ENCODE measurements at places on chromosomes 11 and 22.

- DNase-seq, result no peak
Observed at GRCh38 chr22:44819966-44820631, 67.7 kb downstream of the ARHGAP8 start.

DNA sequence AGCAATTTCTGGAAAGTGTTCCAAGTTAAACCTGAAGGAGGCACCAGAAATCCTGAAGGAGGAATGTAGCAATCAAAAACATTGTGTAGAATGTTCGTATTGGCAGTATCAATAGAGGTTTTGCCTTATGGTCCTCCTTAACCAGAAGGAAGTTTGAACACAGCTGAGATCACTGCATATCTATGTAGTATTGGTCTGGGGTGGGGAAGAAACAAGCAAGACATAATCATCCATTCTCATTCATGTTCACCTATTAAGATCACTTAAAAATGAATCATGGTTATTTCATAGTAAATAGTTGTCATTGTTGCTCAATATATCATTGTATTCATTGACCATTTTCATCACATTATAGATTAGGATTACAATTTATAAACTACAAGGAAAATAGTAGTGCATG, 160.5 kb downstream of the DDX10 start:
- no peak for DNase-seq

DNA sequence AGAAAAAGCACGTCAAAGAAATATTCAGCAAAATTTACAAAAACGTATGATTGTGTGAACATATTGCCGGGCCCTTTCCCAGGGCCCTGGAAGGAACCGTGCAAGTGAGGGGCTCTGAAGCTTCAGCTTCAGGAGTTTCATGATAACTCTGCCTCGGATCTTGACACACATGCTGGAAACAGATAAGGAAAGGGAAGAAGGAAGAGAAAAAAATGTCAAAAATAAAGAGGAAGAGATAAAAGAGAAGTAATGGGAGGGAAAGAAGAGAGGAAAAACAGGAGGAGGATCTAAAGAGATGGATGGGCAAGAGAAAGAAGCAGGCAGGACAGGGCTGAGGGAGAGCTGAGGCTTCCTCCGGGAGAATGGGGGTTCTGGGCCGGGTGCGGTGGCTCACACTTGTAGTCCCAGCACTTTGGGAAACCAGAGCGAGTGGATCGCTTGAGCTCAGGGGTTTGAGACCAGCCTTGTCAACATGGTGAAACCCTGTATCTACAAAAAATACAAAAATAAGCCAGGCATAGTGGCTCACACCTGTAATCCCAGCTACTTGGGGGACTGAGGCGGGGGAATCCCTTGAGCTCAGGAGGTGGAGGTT, 2.7 kb upstream of the TMPRSS4 start:
- DNase-seq, result no peak

DNA sequence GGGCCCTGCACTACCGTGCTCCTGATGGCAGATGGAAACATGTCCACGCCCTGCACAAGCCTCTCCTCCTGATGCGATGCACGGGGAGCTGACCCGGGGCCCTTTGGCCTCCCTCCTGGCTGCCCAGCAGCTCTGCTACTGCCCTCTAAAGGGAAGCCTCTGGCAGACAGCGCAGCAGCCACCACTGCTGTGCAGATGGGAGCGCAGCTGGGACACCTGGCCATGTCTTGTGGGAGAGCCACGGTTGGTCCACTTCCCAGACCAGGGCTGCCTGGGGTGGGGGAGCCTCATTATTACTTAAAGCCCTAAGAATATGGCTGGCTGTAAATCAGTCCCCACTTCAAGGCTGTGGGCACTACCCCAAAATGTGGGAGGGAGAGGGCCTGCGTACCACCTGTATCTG, 38.3 kb downstream of the TBX1 start:
- no peak for DNase-seq

- no peak for DNase-seq
Observed at GRCh38 chr11:19598456-19598855, 114.2 kb upstream of the NAV2 start.

DNA sequence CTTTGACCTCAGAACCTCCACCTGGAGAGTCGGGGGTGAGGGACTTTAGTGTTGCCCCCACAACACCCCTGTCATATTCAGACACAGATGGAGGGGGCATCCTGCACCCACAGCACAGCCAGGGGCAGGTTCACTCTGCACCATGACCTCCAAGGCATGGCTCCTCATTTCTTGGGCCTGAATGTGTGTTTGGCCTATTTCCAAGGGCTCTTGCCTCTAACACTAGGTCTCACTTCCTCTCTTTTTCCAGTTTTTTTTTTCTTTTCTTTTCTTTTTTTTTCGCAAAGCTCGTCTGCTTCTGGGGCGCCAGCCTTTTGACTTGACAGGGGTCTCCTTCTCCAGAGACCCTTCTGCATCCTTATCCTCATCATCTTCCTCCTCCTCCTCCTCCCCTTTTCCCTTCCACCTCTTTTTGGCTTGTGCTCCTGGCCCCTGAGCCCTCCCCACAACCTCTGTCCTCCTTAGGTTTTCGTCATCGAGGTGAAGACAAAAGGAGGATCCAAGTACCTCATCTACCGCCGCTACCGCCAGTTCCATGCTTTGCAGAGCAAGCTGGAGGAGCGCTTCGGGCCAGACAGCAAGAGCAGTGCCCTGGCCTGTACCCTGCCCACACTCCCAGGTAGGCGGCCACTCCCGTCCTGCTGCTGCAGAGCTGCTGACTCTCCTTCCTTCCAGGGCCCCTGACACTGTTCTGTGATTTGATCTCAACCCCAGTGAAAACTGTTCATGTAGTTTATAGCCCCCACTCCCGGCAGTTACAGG, 3.8 kb downstream of the NCF4 start:
- no peak for DNase-seq

DNA sequence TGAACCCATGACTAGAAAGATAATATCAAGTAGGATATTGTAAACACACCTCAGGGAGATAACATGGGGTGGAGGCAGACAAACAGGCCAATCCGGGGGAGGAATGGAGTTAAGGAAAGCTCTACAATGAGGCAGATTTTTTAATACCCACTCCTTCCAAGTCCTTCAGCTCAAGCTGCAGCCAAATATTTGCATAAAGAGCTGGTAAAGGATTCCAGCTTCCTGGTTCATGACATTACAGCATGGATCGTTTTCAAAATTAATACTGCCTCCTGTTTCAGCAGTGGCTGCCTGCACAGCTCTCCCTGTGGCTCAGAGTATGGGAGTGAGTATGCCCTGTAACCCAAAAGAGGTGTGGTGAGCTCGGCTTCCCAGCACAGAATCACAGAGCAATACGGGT, 5.1 kb downstream of the POU2AF3 start:
- no peak for DNase-seq

DNA sequence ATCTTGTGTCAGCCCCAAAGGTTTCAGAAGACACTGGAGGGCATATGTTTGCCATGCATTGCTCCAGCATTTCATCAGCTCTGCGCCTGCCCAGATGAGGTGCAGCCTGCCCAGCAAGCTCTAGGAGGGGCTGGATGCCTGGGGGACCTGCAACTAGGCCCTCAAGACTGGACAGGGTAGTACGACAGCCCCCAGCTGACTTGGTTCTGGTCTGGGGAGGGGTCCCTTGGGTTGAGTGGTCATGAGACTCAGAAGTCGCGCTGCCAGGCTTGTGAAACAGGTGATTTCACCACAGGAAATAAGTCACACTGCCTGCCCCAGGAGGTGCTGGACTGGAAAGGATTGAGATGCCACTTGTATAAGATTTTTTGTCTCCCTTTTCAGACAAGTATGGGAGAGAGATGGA, 23.4 kb downstream of the TPBGL start:
- DNase-seq, result no peak

DNA sequence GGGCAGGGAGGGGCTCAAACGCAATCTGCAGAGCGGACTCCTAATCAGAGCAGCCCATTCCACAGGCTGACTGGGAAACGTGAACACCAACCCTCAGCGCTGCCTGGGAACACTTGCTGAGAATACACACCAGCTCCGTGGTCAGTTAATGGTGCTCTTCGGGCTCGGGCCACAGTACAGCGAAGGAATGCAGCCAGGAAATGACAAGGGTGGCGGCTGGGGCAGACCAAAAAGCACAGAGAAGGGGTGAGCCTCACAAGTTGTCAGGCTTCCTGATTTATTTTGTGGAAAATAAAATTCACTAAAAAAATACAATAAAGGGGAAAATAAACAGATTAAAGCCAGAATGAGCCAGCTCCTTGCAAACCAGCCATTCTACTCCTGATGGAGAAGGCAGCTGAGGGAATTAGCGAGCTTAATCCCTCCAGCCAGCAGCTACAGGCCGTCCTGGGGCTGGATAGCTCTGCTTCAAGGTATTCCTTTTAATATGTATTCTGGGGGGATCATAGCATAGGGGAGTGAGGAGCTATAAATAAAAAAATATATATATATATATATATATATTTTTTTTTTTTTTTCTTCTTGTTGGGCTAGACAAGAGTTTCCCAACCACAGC, 165.5 kb upstream of the NTM start:
- DNase-seq, result no peak

DNA sequence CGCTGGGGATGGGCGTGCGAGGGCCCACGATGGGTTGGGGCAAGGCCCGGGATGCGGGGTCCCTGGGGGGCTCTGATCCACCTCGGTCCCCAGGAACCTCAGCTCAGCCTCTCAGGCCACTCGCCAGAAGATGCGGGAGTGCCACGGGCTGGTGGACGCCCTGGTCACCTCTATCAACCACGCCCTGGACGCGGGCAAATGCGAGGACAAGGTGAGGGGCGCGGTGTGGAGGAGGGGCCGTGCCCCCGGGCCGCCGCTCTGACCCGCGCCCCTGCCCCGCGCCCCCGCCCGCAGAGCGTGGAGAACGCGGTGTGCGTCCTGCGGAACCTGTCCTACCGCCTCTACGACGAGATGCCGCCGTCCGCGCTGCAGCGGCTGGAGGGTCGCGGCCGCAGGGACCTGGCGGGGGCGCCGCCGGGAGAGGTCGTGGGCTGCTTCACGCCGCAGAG, 6.3 kb downstream of the PKP3 start:
- no peak for DNase-seq

DNA sequence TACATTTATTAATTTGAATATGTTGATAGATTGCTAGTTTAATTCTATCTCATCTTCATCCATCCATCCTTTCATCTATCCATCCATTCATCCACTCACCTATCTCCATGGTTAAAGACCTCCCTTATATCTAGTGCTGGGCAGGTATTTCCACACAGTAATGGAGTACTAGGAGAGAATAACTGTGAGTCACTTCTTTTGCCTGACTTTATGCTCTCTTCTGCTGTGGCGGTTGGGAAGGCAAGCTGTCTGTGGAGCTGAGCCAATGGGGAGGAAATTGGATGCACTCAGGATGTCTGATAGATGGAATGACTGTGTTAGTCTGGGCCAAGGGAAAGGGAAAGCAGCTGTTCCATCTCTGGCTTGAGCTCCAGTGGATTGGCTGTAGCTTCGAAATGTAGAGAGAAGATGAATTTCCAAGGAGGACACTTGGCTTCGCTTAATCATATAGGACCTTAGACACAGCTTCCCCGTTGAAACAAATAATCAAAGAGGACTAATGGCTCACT, 60.3 kb downstream of the NELL1 start:
- DNase-seq, result no peak

GRCh38 chr11:67433536-67434394, 3.7 kb downstream of the PTPRCAP start:
- no peak for DNase-seq

DNA sequence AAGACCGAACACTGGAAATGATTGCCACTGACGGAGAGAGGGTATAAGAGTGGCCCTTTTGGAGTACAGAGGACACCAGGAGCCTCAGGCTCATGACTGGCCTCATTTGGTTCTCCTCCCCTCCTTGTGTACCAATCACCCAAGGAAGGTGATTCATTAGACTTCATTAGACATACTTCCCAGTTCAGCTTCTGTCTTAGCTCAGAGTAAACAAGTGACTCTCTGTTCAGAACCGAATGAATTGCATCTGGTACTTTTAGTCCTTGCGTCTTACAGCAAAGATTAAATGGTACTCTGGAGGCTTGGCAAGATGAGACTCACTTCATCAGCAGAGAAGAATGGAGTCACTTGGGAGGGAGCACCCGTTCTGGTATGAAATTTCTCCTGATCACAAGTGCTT, 75.2 kb downstream of the ZNRF3 start:
- no peak for DNase-seq

- DNase-seq, result no peak
Observed at GRCh38 chr11:17401841-17402240, 13.4 kb upstream of the KCNJ11 start.

DNA sequence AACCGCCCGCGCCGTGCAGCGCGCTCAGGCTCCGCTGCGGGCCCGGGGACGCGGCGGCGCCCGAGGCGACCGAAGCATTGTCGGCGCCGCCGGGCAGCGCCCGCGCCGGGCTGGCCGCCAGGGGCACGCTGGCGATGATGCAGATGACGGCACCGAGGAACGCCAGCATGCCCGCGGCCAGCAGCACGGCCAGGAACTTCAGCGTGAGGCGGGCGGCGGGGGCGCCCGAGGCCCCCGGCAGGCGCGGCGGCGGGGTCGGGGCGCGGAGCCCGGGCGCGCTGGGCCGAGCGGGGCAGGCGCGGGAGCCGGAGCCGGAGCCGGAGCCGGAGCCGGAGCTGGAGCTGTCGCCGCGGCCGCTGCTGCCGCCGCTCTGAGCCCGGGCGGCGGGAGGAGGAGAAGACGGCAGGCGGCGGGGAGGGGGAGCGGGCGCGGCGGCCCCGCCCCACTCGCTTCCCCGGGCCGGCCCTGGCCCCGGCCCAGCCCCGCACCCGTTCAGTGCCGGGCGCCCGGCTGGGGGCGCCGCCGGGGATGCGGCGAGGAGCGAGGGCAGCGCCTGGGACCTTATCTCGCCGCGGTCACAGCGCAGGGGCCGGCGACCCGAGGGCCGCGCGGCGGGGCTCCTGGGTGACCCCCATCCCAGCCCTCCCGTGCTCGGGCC, at the start of gene NPTXR:
Gene NPTXR, minus strand, starts transcription at position 372 of the 658 bp plus-strand sequence.
- DNase-seq, result peak; percentile 47

- no peak for DNase-seq
Observed at GRCh38 chr11:5713695-5714094, 22.6 kb upstream of the OR56B1 start.

DNA sequence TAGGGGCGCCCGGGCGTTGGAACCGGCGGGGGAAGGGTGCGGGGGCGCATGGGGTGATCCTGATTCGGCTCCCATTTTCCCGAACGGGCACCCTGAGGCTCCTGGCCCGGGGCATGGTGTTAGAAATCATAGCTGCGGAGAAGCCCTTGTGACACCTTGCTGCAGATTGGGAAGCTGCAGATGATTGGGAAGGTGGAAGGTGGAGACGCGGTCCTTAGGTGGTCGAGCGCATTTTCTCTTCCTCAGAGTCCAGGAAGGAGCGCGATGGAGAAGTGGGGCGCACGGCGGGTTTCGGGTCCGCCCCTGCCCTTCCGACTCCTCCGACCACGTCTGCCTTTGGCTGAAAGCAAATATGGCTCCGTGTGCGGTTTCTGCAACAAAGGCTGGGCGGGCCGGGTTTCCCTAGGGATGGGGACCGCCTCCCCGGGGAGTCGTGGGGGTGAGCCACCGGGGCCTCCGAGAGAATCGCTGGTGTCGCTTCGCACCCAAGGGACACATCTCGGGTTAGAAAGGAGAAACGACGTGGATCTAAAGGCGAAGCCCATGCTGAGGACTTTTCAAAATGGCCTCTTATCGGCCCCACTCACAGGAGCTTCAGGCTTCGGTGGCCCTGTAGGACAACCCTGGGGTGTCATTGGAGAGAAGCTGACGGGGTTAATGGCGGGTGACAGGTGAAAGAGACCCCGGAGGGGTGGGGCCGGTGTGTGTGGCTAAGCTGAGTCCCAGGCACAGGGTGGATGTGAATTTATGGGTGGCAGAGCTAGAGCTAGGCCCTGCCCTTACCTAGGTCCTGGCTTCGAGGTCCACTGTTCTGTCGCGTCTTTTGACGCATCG, 707 bp upstream of the FTH1 start:
- peak; percentile 21 for DNase-seq

GRCh38 chr11:132716037-132716436, 816.3 kb downstream of the OPCML start:
- DNase-seq, result no peak

GRCh38 chr22:25403811-25404471, 160.5 kb upstream of the GRK3 start:
- DNase-seq, result no peak

All from CD8-positive, alpha-beta memory T cell (primary cell).